ENCODE measurements at places on chromosomes 1 and 21.

- no peak overlapping the region for H3K4me3 ChIP-seq
- peaks cover 19% of the 10 kb centered on the region for H3K36me3 ChIP-seq
- DNase-seq: no peak
- peaks cover 5% of the 10 kb centered on the region for H3K4me1 ChIP-seq
- H3K27me3 ChIP-seq: no peaks in the 10 kb centered on the region
Observed at GRCh38 chr1:180311011-180311730, 81.1 kb downstream of the LHX4 start.

GRCh38 chr21:27513016-27513415 is 546.1 kb upstream of the ADAMTS5 start:
- peaks cover 9% of the 10 kb centered on the region for H3K36me3 ChIP-seq
- no peak overlapping the region for H3K4me3 ChIP-seq
- DNase-seq: no peak
- no peak overlapping the region for H3K27ac ChIP-seq
- H3K27me3 ChIP-seq: no peaks in the 10 kb centered on the region
- H3K4me1 ChIP-seq: peaks cover 1% of the 10 kb centered on the region

DNA sequence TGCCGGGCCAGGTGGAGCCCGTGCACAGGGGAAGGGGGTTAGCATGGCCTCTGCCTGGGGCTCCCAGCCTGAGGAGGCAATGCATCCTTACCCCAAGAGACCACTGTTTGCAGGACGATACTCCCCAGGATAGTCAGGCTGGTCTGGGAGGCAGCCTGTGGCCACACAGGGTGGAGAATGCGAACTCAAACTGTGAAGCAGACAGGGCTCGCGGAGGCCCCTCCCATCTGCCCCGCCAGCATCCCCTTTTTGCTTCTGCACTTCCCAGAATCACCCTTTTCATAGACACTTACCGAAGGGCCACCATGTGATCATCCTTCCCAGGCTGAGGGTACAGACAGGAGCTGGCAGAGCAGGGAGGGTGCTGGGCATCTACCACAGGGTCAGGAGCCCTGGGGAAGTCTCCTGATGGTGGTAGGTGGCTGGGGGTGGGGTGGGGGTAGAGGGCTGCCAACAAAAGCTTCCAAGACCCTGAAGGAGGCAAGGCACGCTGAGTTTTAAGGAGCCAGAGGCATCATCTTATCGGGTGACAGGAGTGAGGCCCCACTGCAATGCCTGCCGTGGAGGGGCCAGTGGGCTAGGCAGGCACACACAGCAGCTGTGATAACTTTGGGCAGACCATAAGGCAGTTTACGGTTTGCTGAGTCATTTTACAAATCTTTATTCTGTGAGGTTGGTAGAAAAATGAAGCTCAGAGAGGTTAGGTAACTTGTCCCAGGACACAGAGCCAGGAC is 31.3 kb upstream of the BTG2 start:
- peak overlapping the region; percentile 47 for H3K27ac ChIP-seq
- no peaks in the 10 kb centered on the region for H3K36me3 ChIP-seq
- H3K27me3 ChIP-seq: no peaks in the 10 kb centered on the region
- no peak overlapping the region for H3K4me3 ChIP-seq
- H3K4me1 ChIP-seq: peaks cover 52% of the 10 kb centered on the region
- no peak for DNase-seq

- H3K36me3 ChIP-seq: peaks cover 31% of the 10 kb centered on the region
- H3K27me3 ChIP-seq: no peaks in the 10 kb centered on the region
- H3K4me1 ChIP-seq: no peaks in the 10 kb centered on the region
- no peak overlapping the region for H3K27ac ChIP-seq
- no peak overlapping the region for H3K4me3 ChIP-seq
- no peak for DNase-seq
Observed at GRCh38 chr1:84489766-84490165, 10.7 kb downstream of the RPF1 start.

DNA sequence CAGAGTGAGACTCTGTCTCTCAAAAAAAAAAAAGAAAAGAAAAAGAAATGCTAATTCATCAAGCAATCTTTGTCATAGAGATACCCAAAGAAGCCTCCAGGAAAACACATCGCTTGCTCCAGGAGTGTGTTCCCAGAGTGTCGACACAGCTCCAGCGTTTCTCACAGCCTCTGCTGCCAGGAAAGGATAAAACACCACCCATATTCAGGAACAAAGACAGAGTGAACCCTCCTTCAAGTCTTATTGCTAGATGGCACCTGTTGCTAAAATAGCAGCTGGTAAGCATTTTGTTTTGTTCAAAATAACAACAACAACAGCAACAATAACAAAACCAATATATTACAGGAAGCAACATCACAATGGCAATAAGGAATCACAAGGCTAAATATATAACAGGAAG is 3.1 kb downstream of the ILDR2 start:
- peaks cover 13% of the 10 kb centered on the region for H3K4me1 ChIP-seq
- DNase-seq: no peak
- H3K27me3 ChIP-seq: peaks cover 88% of the 10 kb centered on the region

GRCh38 chr1:231040800-231041718 is 1.0 kb upstream of the FAM89A start:
- no peak for DNase-seq
- peaks cover 20% of the 10 kb centered on the region for H3K27me3 ChIP-seq
- H3K4me3 ChIP-seq: peak overlapping the region; percentile 64

GRCh38 chr1:57590978-57591377 is 167.1 kb upstream of the DAB1 start:
- no peaks in the 10 kb centered on the region for H3K36me3 ChIP-seq
- peaks cover 25% of the 10 kb centered on the region for H3K4me1 ChIP-seq
- H3K27ac ChIP-seq: no peak overlapping the region
- DNase-seq: no peak
- H3K4me3 ChIP-seq: no peak overlapping the region

GRCh38 chr1:25106976-25107642 is 125.2 kb downstream of the SYF2 start:
- peaks cover 21% of the 10 kb centered on the region for H3K27me3 ChIP-seq
- no peak overlapping the region for H3K4me3 ChIP-seq
- no peak overlapping the region for H3K27ac ChIP-seq

- H3K27ac ChIP-seq: peak overlapping the region; percentile 60
- peak; percentile 49 for DNase-seq
- peaks cover 42% of the 10 kb centered on the region for H3K4me1 ChIP-seq
- no peaks in the 10 kb centered on the region for H3K27me3 ChIP-seq
- no peaks in the 10 kb centered on the region for H3K36me3 ChIP-seq
- no peak overlapping the region for H3K4me3 ChIP-seq
Observed at GRCh38 chr1:115717541-115717940, 51.0 kb downstream of the CASQ2 start.

- DNase-seq: no peak
- H3K27me3 ChIP-seq: no peaks in the 10 kb centered on the region
- H3K4me3 ChIP-seq: no peak overlapping the region
- no peak overlapping the region for H3K27ac ChIP-seq
- no peaks in the 10 kb centered on the region for H3K4me1 ChIP-seq
- no peaks in the 10 kb centered on the region for H3K36me3 ChIP-seq
Observed at GRCh38 chr1:158644449-158644848, 39.4 kb downstream of the OR10Z1 start.

GRCh38 chr1:60114745-60115318 is 41.3 kb upstream of the C1orf87 start:
- DNase-seq: no peak
- no peak overlapping the region for H3K27ac ChIP-seq
- H3K36me3 ChIP-seq: no peaks in the 10 kb centered on the region
- peaks cover 37% of the 10 kb centered on the region for H3K27me3 ChIP-seq

DNA sequence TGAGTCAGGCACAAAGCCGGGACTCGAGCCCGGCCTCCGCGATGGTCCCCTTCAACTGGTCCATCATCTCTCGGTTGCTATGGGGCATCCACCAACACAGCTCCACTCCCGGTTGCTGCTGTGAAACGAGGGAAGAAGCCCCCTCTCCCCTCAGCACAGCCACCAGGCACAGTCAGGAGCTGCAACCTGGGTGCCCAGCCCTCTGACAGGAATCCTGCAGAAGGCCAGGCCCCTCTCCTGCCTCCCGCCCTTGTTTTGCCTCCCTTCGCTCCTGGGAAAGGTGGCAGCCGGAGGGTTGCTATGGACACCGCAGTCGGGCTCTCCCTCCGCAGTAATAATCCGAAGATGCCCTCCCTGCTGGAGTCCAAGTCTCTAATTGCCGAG is 8.9 kb upstream of the KCNN3 start:
- H3K4me3 ChIP-seq: no peak overlapping the region
- peaks cover 7% of the 10 kb centered on the region for H3K4me1 ChIP-seq
- no peak for DNase-seq
- H3K27me3 ChIP-seq: peaks cover 21% of the 10 kb centered on the region

DNA sequence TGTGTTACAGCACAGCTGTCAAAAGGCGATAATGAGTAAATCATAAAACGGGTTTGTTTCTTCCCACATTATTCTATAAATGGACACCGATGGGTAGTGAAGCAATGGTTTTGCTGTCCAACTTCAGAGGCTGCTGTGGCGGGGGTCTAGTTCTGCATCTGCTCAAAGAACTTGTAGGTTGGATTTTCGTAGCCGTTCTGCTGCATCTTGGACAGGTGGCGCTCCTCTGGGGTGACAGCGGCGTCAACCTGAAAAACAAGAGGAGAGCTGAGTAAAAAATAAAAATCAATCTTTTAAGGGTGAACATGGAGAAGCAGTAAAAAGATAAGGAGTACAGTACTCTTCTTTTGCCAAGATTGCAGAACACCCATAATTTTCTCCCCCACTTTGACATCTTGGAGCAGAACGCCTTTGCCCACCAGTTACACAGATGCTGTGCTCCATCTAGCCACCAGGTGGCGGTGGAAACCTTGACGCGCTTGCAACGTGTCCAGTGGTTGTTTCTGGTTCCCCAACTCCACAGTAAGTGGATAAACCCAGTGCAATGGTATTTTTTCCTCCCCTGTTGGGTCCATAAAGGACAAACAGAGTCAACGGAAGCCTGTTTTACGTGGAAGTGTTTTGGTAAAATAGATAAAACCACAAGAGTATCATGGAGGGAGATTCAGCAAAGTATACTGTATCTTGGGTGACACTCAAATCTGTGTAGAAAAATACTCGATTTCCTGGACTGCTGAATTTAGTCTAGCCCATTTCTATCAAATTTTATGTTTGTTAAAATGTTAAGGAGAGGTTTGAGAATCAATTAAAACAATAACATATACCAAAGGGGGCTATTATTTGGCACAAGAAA is 147.0 kb downstream of the GABPA start:
- peak; percentile 60 for DNase-seq
- H3K36me3 ChIP-seq: peaks cover 51% of the 10 kb centered on the region
- no peak overlapping the region for H3K4me3 ChIP-seq
- no peaks in the 10 kb centered on the region for H3K27me3 ChIP-seq
- H3K4me1 ChIP-seq: peaks cover 4% of the 10 kb centered on the region

GRCh38 chr1:235571482-235571881 is 67.2 kb upstream of the B3GALNT2 start:
- no peaks in the 10 kb centered on the region for H3K4me1 ChIP-seq
- H3K36me3 ChIP-seq: no peaks in the 10 kb centered on the region
- no peak for DNase-seq
- H3K4me3 ChIP-seq: no peak overlapping the region
- no peaks in the 10 kb centered on the region for H3K27me3 ChIP-seq

GRCh38 chr1:113415310-113416070 is 25.2 kb downstream of the MAGI3 start:
- no peak overlapping the region for H3K4me3 ChIP-seq
- no peak for DNase-seq
- no peaks in the 10 kb centered on the region for H3K4me1 ChIP-seq

All from mesothelial cell of epicardium (in vitro differentiated cells).